Activated CD8-positive, alpha-beta memory T cell treated with anti-CD3 and anti-CD28 coated beads, Interleukin-2, amount 50 U/mL, for 48 hours (primary cell): ENCODE measurements at places on chromosomes 7 and 10.

DNA sequence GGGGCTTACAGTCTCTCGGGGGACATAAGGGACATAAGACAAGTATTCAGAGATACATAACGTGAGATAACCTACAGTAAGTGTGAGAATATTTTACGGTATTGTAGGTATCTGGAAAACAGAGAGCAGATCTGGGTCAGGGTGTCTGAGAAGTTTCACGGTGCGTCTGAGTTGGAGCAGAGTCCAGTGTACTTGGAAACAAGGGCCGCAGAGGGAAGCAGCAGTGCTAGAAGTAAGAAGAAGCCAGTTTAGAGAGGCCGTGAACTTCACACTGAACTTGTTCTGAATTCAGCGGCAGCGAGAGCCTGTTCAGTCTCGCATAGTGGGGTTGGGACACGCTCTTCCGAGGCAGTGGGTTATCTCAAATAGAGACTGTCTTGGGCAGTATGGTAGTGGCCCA lies 85.5 kb downstream of the TAF3 start:
- DNase-seq: no peak

GRCh38 chr10:127887541-127888415 lies 5.0 kb downstream of the CLRN3 start:
- no peak for DNase-seq

DNA sequence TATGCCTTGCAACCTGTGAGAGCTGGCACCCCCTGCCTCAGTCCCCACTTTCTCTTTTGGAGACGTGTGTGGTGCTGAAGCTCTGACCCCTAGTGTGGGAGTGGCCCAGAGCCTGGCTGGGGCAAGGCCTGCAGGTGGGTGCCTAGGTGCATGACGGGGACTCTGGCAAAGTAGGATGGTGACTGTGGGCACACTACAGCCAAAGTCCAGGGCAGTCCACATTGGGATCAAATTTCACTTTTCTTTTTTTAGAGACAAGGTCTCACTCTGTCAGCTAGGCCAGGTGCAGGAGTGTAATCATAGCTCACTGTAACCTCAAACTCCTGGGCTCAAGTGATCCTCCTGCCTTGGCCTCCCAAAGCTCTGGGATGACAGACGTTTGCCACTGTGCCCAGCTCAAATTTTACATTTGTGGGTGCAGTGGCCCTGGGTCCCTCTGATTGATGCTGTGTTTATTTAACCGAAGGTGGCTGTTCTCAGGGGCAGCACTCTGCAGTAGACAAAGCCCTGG lies 52.3 kb downstream of the NEURL1 start:
- no peak for DNase-seq

GRCh38 chr10:36492590-36493515 lies 632.5 kb upstream of the ANKRD30A start:
- no peak for DNase-seq

GRCh38 chr10:111472445-111472844 lies 395.6 kb downstream of the ADRA2A start:
- no peak for DNase-seq

DNA sequence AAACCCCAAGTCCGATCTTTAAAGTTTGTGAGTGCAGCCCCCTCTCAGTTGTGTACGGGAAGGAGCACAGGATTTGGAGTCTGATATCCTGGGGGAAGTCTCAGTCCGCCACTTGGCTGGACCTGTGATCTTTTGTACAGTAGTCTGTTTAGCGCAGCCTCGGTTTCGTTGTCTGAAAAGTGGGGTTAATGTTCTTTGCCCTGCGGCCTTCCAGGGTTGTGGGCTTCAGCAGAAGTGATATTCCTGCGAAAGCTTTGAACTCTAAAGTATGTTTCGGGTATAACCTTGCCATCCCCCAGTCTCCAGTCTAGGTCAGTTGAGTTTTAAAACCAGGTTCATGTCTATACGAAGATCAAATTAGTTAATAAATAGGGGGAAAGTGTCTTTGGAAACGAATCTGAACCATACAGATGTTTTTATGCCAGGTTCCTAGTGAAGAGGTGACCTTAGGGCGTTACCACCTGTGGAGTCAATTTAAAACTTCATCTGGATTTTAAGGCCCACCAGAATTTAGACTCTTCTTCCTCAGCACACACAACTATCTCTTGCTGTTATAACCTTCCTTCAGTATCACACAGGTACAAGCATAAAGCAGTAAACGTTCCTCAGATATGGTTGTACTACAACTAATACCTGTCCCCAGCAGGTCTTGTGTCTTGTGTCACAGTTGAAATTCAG lies 904 bp downstream of the R3HCC1L start:
- DNase-seq: no peak

GRCh38 chr7:85125651-85126131 lies 61.2 kb downstream of the SEMA3D start:
- no peak for DNase-seq

GRCh38 chr7:29123626-29124190 lies 22.6 kb downstream of the CPVL start:
- no peak for DNase-seq

- DNase-seq: no peak
These were observed 1363.4 kb upstream of the CELF2 start for GRCh38 chr10:9654261-9654660.
